ENCODE measurements at places on chromosomes 13 and 19. TPM values are rescaled to one million over a fixed set of nuclear protein-coding genes. Genes with fewer than 3 reads are reported as not detected.

Gene GIPC3
- 2.7 TPM for total RNA-seq

Gene CFAP97D2
- total RNA-seq: not detected

Gene FUT3
- total RNA-seq: not detected

Gene PEAK3
- total RNA-seq: 0.68 TPM

Gene ZNF304
- total RNA-seq: 7.8 TPM

Gene CPAMD8
- 16.0 TPM for total RNA-seq

Gene ANKLE1
- total RNA-seq: 0.19 TPM

Gene PSG2
- total RNA-seq: not detected

Gene CDC16
- 36.7 TPM for total RNA-seq

Gene CSNK1G2
- 23.6 TPM for total RNA-seq

Gene RFPL4A
- total RNA-seq: not detected

Gene TSPAN16
- not detected for total RNA-seq

Gene CYP2A6
- total RNA-seq: not detected

Gene LEUTX
- total RNA-seq: not detected

Gene TICAM1
- total RNA-seq: 7.3 TPM

Gene ZNF625
- 5.0 TPM for total RNA-seq

Gene PCDH9
- 9.9 TPM for total RNA-seq

Gene IFI30
- total RNA-seq: 32.5 TPM

Gene PRSS57
- total RNA-seq: not detected

Gene SPACA6
- 14.6 TPM for total RNA-seq

Gene KHSRP
- total RNA-seq: 87.9 TPM

Gene GTF3A
- 235 TPM for total RNA-seq

Gene B3GNT8
- 8.3 TPM for total RNA-seq

Measured in Right ventricle myocardium inferior (tissue), 1 donor.